Left hindlimb (tissue), 1 donor: ENCODE measurements at places on chromosomes 12 and 14.

DNA sequence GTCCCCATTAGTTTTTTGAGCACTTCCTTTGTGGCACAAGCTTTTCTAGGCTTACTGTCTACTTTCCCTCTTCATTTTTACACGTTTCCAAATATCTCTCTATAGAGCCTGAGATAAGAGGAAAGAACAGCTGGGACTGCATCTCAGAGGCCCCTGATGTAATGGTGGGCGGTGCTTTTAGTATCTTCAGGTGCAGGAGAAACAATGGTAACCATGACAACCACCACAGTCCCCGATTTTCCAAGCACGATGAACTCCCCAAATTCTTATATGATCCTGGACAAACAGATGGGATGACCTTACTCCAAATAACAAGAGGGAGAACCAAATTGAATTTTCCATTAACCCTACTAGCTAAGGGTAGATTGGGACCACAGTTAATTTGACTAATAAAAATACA is 103.3 kb downstream of the AEBP2 start:
- no peak for DNase-seq

DNA sequence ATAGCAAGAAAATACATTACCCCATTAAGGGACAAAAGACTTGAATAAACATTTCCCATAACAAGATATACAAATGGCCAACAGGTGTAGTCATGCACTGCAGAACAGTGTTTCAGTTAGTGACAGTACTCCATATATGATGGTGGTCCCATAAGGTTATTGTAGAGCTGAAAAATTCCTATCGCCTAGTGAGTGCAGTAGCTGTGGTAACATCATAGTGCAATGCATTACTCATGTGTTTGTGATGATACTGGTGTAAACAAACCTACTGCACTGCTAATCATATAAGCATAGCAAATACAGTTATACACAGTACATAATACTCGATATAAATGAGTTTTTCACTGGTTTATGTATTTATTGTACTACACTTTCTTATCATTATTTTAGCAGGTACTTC is 168.7 kb downstream of the C12orf75 start:
- DNase-seq: no peak

- no peak for DNase-seq
Observed at GRCh38 chr12:32062881-32063280, 43.8 kb upstream of the BICD1 start.

DNA sequence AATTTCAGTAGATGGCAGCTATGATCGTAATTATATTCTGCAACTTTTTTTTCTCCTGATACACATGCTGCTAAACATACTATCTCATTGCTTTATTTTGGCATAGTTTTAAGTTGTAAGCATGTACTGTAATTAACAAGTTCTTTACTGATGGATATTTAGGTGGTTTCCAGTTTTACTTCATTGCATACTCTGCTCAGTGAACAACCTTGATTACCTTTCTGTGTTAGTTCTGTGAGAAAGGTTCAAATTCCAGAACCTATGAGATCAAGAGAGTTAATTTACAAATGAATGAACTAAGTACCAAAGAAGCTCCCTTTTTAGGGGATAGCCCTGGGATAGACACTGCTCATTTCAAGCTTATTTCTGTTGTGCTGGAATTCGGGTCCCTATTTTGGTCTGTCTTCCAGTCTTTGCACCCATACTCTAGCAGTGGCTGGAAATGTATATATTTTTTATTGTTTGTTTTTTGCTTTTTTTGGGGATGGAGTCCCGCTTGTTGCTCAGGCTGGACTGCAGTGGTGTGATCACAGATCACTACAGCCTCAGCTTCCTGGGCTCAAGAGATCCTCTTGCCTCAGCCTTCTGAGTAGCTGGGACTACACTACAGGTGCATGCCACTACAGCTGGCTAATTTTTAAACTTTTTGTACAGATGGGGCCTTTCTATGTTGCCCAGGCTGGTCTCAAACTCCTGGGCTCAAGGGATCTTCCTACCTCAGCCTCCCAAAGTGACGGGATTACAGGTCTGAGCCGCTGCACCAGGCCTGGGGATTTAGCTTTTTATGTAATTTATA is 10.6 kb downstream of the PAPOLA start:
- DNase-seq: no peak

DNA sequence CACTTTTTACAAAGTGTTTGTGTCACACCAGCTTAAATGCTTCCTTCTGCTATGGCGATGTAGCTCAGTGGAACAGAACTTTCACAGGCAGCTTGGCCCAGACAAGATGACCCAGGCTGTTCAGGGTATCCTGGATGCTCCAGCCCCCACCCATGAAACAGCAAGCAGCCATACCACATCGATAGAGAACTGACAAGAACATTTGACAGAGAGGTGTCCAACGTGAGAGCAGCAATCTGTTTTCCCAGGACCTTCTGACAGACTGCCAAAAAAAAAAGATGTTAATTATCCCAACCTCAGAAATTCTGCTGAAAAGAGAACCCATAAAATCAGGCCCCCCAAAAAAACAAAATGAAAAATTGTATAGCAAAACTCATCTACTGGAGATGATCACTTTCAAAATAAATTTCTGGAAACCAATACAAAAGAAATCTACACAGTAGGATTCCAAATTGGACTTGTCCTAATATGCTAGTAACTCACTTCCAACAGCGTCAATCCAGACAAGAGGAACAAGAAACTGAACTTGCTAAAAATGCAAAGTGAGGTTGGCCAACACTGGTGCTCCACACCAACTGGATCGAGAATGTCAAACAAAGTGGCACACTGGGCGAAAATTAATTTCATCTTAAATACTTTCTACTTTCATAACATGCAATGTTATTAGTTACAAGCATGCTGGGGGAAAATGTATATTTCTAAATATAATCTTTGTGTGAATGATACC is 118.8 kb downstream of the DPF3 start:
- no peak for DNase-seq

DNA sequence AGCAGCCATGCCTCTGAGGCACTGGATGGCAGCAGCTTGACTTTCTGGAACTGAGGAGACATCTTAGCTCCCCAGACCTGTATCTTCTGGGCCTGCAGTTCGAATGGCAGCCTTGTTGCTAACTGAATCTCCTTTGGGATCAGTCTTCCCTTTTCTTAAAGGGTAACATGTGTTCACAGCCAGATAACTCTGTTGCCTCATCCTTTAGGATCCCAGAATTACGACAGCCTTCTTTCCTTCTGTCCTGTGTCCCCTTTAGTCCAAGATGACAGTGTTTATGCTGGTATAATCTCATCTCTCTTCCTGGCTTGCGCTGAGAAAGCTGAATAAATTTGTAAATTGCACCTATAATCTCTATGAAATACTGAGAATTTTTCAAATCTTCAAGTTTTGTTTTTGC is 9.1 kb upstream of the ERC1 start:
- no peak for DNase-seq

DNA sequence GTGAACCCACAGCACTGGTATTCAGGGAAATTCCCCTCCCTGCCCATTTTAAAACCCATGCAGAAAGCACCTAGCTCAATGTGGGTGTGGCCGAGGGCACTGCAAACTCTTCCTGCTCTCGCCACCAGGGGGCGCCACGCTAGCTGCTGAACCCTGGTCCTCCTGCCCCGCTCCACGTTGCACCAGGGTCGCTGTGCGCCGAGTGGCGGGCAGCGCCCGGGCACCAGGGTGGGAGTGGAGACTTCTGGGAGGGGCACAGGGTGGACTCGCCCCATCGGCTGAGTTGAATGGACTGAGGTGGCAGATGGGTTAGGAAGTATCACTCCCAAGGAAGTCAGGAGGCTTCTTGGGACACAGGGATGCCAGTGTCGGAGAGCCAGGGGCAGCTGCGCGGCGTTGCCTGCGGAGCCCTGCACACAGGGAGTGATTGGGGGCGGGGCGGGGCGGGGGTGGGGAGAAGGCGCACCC is 48.1 kb upstream of the BCL11B start:
- DNase-seq: no peak
